Suppressor macrophage (primary cell): ENCODE measurements at places on chromosomes 11 and 22.

DNA sequence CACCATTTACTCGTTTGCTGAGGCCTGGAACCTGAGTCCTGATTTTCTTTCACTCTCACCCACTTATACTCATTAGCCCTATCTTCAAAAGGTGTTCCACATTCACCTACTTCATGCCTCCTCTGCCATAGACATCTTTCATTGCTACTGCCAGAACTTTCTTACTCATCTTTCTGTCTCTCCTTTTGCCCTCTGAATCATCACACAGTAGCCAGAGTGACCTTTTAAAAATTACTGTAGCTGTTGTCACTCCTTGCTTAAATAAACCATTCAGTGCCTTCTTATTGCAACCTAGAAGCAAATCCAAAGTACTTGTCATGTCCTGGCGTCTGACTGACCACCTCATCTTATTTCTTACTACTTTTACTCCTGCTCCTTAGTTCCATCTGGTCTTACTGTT, 38.2 kb downstream of the ATXN10 start:
- peak; percentile 22 for DNase-seq

- DNase-seq: no peak
Observed at GRCh38 chr11:67486481-67487195, 3.8 kb downstream of the AIP start.

GRCh38 chr11:36564376-36565030, 3.3 kb upstream of the RAG1 start:
- peak; percentile 72 for DNase-seq

DNA sequence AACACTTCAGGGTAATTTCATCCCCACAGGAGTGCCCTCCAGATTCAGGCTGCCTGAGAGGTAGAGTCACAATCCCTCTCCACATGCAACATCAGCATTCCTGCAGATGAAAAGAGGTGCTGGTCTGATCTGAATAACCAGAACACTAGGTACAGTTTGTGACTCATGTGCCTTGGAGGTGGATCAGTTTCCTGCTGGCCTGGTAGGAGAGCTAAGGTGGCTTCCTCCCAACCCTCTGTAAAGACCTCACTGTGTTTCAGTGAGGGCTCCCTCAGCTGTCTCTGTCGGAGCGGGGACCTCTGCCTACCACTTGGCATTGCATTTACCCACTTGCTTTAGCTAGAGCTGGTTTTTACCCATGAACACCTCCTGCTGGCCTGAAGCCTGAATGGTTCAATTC, 7.6 kb downstream of the OR9G1 start:
- no peak for DNase-seq

DNA sequence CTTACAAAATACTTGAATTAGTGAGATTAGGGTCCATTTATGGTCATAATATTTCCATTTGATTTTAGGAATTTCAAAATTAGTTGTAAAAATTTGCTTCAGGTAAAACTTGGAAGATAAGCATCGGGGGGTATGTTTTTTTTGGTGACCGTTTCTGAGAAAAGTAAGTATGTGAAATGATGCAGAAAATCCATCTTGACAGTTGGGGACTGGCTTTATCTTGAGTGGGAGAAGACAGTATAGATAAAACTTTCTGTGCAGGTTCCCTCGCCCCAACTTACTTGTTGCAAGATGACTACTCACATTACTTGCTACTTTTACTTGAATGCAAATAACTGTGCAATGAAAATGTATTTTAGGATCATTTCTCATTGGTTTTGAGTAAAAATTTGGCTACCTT, 49.5 kb downstream of the DNAJC24 start:
- DNase-seq: no peak

DNA sequence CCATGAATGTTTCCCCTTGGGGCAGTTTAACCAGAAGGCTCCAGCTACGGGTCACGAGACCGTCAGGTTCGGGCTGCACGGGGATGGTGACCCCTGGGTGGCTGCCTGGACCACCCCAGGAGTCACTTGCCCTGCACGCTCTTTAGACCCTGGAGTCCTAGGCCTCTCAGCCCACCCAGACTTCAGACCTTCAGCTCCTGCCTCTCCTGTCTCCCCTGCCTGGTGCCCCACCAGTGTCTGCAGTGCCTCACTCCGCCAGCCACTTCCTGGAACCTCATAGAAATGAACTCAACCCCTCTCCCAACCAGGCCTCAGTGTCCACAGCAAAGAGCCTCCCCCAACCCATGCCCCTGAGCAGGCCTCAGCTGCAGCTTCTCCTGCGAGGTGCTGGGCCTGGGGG, 12.5 kb upstream of the MS4A10 start:
- DNase-seq: no peak

GRCh38 chr11:107232451-107232850, 214.2 kb upstream of the GUCY1A2 start:
- DNase-seq: no peak

DNA sequence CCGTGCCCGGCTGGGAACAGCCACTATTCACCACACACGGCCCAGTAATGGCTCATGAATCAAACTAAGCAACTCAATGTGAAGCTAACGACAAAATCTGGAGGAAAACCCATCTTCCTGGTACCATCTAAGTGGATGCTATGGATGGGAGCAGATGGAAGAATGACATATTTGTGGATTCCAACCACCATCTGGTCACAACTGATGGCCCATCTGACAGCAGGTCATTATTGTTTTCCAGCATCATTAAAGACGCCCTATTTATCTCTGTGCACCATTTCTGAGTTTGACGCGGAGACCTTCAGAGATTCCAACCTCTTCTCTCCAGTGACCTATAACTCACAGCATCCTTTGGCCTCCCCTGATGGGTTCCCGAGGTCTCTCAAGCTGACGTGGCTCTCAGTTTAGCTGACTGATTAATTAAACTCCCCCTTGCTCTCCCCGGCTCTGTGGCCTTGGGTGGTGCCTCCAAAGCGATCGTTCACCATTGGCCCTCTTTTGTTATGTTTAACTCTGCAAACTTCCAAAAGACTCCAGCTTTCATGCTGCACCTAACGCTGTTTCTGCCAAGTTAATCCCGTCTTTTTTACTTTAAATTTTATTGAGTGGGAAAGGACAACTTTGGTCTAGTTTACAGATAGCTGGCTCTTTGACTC, 1514.4 kb downstream of the BRD1 start:
- DNase-seq: no peak

GRCh38 chr11:94830722-94831510, 62.8 kb downstream of the AMOTL1 start:
- DNase-seq: no peak

GRCh38 chr11:58580311-58580710, 1.4 kb downstream of the ZFP91 start:
- no peak for DNase-seq

DNA sequence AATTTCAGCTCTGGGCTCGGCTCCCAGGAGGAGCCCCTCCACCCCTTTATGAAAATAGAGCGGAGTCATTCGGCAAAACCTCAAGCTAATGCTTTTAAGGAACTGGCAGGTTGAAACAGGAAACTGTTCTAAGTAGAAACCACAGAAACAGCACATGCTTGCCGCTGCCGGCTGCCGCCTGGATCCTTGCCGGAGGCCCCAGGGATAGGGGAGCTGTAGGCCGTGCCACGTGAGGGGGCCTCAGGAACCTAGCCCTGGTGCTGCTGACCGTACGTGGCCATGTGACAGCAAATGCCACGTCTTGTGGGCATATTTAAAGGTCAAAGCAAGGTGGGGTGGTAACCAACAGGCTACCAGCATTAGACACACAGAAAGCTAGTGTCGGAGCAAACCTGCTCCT, 77.9 kb upstream of the TIMP3 start:
- peak; percentile 98 for DNase-seq

DNA sequence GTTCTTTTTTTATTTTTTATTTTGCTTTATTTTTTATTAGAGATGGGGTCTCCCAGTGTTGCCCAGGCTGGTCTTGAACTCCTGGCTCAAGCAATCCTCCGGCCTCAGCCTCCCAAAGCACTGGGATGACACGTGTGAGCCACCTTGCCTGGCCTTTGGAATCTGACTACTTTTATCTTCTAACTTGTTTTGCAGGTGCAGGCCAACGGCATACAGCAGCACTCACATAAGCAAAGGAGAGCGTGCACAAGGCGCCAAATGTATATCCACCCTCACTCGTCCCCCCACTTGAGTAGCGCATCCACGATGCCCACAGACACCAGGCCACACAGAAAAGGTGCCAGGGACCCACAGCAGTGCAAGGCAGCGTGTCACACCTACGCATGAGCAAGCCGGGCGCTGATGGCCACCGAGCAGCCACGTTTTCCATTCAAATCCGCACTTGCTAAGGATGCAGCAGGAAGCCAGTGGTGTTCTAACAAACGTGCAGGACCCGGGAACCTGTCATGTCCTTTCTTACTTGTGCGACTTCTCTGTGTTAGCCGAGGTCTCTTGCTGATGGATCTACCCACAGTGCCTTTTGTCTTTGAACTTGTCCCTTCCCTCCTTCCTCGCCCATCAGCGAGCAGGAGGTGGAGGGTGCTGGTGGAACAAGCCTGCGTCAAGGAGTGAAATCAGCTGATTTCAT, 5.9 kb downstream of the ASCL2 start:
- no peak for DNase-seq

DNA sequence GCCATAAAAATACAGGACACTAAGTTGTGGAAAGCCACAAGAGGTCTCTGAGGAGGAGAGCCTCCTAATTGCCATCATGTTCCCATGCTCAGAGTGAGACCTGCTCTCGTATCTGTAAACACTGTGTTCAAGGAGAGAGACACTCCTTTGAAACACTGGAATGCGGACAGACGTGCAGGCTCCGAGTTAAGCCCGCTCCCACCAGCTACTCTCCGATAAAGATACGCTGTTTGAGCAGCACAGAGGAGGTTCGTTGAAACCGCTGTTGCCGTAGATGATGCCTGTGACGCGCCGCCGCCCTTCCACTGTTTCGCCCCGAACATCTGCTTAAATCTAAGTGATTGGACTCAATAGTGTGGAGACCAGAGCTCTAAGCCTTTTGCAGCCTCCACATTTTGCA, 25.1 kb downstream of the NUP50 start:
- DNase-seq: no peak

GRCh38 chr11:77821349-77821851, 456 bp downstream of the AAMDC start:
- peak; percentile 6 for DNase-seq

DNA sequence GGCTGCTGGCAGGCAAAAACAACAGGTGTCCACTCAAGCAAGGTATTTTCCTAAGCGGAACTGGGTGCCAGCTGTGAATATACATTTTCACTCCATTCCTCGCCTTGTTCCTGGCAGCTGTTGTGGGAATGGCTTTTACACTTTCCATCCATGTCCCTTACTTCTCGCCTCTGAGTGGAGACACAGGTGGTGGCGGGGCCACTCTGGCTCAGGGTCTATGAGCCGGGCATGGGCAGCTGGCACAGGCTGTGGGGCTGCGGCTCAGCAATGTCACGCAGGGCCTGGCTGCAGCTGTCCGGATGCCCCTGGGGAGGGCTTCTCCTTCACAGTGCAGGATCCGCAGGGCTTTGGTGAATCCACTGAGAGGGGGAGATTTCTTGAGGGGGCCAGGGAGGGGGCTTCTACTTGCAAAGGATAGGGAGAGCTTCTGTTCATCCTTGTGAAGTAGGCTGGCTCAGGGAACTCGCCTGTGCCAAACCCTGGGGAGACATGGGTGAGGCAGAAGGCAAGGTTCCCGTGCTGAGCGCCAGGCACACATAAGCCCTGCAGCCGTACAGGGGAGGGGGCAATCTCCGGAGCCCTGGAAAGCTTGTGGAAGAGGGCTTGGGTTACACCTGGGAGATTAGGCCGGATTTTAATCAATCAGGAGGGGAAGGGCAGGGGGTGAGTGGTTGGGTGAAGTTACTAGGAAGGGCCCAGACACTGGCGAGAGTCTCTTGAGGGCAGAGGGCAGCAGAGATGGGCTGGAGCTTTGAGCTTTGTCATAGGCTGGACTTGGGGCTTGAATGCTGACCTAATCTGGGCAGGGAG, 45.7 kb downstream of the KCNQ1OT1 start:
- DNase-seq: no peak
